C1 segment of cervical spinal cord (tissue), 14 donors: ENCODE measurements at places on chromosomes 13 and 19.

- DNase-seq = no peak
Measured at GRCh38 chr13:37651891-37652290, 53.3 kb upstream of the POSTN start.

DNA sequence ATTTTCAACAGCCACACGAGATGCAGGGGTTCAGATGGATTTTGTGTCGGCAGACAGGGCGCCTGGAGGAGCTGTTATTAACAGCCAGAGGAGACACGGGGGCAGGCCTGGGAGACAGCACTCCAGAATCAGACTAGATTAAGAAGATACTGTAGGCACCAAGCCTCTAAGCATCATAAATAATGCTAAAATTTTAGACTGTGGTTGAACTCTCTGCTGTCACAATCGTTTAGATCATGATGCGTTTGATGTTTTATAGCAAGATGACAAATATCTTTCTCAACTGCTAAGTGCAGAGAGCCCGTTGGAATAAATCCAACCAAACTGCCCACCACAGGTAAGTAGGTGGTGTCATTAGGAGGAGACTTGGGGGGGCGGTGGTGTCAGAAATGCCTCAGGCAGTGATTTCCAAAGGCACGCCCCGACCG, 63.9 kb downstream of the CEBPG start:
- DNase-seq = no peak

DNA sequence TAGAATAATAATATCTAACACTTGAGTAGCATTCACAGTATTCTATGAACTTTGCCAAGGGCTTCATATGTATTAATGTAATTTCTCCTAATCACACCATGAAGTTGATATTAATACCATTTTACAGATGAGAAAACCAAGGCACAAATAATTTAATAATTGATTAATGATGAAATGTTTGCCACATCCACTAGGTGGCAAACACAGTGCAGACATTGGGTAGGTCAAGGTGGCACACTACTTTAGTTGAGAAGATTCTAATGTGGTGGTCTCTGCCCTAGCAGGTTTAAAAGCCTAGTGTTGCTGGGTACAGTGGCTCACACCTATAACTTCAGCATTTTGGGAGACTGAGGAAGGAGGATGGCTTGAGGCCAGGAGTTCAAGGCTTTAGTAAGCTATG, 412.4 kb downstream of the SUCLA2 start:
- DNase-seq = no peak

GRCh38 chr19:835210-835810, 5.5 kb upstream of the PRTN3 start:
- no peak for DNase-seq

DNA sequence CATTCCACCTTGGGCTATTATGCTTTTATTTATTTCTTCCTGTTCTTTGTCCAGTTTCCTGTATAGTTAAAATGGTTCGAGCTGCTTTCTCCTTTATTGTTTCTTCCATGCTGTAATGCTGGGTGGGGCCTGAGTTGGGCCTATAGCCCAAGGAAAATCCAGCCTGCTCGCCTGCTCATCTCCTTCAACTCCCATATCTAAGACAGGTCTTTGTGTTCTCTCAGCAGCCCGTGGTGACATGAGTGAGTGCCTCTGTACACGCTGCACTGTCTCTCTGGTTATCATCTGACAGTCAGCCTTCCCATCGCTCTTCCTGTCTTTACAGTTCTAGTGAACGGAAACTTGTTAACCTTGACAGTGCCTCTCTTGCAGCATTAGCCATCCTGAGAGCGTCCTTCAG, 221.9 kb upstream of the SLC10A2 start:
- no peak for DNase-seq
